Ovary (tissue), 10 donors: ENCODE measurements at places on chromosomes 5 and 9.

DNA sequence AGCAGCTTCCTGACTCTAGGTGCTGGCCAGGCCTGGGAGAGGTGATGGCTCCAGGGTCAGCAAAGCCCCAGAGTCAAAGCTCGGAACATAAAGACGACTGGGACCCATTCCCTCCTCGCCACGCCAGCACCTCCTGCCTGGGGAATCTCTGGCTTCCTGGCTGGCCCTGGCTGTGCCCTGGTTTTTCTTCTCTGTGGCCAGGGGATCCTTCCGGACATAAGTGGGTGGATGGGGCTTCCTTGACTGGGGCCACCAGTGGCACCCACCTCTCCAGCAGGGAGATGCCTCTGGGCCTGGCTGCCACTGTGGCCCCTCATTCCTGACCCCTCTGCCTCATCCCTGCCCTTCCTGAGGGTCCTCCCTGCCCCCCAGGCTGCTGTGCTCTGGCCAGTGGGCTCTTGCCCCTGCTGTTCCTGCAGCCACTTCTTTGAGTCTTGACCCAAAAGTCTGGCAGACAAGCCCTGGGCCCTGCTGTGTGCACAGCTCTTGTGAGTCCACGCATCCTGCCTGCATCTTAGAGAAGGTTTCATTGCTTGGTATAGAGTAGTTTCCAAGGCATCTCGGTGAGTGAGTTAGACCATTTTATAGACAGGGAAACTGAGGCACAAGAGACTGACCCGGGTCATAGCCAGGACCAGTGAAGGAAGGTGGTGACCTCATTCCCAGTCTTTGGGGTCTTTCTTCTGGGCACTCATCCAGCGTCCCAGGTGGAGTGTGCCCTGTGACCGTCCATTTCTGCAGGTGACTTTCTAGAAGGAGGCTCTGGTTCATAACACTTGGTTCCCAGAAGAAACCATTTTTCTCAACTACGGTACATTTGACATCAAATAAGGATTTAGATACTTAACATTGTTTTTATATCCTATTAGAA is 17.3 kb upstream of the LPCAT1 start:
- DNase-seq: no peak

DNA sequence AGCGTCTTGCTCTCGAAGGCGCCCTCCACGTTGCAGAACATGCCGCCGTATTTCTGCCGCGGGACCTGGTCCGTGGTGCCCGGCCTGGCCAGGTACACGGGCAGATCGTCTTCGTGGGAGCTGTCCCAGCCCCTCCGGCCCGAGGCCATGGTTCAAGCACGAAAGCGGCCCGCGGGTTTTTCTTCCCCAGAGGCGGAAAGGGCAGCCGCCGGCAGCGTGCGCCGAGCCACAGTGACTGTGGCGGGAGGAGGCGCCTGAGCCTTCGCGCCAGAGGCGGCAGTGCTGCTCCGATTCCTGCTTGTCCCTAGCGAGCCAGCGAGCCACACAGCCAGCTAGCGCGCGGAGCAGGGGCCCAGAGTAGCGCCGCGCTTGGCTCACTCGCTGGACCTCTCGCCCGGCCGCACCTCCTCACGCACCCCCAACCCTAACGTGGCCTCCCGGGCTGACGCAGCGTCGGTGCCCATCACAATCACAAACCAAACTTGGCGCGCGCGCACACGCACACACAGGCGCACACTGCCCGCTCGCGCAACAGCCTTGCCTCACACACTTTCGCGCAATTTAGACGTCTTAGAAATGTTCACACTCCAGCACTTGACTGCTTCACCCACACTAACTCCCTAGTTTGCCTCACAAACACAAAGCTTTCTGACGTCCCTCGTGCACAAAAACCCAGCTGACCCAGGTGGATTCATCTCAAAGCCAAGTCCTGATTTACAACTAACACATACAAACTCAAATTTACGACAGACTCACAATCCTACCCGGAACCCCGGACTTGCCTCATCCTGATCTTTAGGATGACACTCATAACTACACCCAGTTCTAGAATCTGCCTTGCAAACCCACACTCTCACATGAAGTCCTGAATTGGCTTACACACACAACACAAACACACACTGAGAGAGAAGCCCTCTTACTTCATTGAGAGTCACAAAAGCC is at the start of gene DPYSL3:
Gene DPYSL3 (minus strand): TSS at position 359 of the 942 bp plus-strand sequence. CDS start 210 bp downstream, at position 149.
- DNase-seq: peak; percentile 83

DNA sequence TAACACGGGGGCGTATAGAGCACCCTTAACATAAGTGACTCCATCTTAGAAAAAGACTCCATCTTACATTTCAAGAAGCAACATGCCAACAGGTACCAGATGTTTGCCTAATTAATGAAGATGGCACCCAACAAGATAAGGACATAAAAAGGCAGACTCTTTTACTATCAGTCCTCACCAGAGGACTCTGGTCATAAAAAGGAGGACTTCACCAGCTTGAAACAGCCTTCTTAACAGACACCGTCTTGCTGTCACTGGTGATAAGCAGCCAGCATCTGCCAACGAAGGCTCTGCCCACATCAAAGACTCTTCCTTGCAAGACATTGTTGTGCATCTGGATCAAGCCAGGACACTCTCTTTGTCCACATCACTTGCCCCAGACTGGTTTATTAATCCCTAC is 80.3 kb downstream of the S1PR3 start:
- no peak for DNase-seq

GRCh38 chr5:91469517-91470165 is 86.5 kb upstream of the ARRDC3 start:
- no peak for DNase-seq

DNA sequence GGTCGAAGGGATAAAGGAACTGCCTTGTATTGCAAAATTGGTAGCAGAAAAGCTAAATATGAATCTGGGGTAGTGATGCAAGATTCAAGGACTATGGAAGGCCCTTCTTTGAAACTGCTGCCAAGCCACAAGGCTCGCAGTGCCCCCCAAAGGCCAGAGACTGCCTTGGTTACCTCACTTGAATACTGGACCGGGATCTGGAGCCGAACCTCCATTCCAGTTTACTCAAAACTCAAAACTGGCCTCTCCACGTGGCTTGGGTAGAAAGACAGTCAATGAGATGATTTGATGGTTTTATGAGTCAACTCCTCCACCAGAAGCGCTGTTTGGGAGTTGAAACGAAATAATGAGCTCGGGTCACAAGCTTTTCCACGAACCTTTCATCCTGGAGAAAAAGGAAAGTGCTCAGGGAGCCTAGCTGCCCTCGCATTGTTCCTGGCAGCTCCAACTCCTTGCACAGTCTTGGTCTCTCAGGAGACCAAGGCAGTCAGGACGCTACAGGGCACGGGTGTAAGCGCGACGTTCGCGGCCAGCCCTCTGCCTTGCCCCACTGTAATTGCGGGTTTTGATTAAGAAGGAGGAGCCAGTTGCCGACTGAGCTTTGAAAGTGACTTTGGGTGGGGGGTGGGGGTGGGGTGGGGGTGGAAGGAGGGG is 2.8 kb downstream of the ST8SIA4 start:
- DNase-seq: no peak

- no peak for DNase-seq
Measured at GRCh38 chr5:1789834-1790471, 9.7 kb downstream of the MRPL36 start.

DNA sequence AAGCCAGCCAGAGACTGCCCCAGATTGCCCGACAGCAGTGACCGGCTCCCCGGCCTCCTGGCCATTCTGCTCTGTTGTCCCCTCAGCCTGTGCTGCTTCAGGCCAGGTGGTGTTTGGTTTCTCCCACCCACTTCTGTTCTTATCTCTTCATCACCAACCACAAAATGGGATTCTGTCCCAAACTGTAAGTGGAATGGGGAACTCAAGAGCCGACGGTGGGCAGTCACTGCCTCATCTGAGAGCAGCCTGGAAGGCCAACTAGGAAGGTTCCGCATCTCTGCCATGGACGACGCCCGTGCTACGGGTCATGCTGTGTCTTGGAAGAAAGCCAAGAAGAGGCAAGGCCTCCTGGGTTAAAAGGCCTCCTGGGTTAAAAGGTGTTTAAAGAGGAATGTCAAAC is 219.0 kb upstream of the PIK3R1 start:
- no peak for DNase-seq

DNA sequence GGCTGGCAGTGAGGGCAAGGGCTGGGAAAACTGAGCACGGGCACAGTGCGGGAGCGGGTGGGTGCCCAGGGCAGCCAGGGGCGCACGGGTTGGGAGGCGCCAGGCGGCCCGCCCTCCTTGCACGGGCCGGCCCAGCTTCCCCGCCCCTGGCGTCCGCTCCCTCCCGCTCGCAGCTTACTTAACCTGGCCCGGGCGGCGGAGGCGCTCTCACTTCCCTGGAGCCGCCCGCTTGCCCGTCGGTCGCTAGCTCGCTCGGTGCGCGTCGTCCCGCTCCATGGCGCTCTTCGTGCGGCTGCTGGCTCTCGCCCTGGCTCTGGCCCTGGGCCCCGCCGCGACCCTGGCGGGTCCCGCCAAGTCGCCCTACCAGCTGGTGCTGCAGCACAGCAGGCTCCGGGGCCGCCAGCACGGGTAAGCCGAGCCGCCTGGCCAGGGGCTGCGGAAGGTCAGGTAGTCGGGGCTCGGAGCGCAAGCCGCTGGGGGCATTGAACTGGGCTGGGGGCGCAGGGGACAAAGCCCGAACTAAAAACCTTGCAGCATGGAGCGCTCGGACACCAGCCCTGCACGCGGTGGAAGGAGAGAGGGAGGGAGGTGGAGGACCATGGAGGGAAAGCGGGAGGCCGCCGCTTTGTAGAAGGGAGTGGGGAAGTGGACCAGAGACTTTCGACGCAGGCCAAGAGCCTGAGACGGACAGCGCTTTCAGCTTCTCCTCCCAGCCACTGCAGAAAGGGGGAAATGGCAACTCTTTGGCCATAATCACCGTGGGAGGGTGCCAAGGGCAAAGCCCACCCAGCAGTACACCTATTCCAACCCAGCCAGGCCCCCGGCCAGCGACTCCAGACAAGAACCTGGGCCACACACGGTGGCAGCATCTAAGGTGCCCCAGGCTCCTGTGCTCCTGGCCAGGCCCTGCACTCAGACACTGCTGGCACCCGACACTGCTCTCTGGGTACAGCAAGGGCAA is at the start of gene TGFBI:
Gene TGFBI (plus strand): TSS at position 207 of the 961 bp plus-strand sequence. CDS start 68 bp downstream, at position 275.
- DNase-seq: peak; percentile 64

DNA sequence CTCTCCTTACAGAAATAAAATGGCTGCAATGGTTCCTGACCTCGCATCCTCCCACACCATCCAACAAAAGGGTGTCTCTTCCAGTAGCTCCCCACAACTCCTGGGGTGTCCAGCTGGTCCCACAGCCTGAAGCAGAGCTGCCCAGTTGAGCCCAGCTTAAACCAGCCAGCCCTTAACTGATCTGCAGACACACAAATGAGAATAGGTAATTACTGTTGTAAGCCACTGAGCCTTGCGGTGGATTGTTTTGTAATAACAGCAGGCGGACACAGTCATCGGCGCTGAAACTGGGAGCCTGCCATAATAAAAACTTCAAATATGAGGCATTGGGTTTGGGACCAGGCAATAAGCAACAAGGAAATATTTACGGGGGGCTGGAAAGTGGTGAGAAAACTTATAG is 10.4 kb upstream of the ZBTB43 start:
- no peak for DNase-seq

DNA sequence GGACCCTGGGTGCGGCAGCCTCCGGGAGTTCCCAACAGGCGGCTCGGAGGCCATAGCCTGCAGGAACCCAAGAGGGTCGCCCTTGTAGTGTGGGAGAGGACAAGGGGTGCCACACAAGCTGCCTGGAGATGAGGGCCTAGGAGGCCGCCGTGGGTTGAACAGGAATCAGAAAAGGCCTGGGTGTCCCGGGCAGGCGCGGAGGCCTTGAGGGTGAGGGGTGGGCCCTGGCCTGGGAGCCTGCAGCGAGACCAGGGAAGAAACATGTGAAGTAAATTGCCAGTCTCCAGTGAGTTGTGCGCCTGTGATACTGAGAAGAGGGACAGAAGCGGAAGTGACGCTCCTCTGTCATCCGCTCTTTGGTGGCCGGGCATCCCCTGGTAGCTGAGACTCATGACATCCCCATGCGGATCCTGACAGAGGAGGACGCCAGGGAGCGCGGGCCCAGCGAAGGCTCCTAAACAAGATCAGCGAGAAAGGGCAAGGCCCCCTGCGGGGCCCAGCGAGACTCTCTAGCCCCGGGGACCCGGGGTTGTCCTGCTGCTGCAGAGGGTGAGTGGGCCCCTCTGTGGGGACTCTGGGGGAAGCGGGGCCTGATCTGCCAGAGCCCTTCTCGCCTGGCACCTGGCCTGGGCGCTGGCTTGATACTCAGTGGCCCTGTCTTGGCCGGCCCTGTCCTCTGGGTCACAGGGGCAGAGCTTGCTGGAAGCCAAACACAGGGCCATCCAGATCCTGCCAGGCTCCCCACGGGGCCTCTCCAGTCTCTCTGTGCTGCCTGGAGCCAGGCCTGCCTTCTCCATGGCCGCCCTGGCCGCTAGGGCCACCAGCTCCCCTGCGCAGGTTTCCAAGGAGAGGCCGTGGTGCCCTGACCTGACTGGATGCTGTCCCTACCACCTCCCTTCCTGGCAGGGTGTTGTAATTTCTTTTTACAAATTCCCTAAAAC is 788.4 kb downstream of the TLE4 start:
- no peak for DNase-seq

GRCh38 chr5:171541341-171541776 is 121.9 kb downstream of the FGF18 start:
- DNase-seq: no peak

- DNase-seq: no peak
Measured at GRCh38 chr9:87704342-87704741, 21.6 kb upstream of the CTSL start.

- no peak for DNase-seq
Measured at GRCh38 chr5:79093762-79094161, 17.8 kb upstream of the BHMT start.

DNA sequence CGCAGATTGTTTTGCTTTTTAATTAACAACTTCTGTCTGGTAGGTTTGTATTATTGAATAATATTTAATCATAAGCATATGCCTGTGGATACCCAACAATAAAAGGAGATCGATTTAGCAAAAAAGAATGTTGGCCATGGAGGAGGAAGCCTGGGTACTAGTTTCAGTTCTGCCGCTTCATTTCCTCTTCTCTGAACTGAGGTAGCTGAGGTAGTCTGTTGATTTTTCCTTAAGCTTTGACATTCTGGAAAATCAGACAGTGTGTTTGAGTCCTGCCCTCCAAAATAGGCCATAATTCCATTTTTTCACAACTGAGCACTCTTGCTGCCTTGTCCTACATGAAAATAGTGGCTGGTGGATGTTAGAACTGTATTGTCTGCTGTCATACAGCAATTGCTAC is 6.0 kb upstream of the GPR21 start:
- DNase-seq: no peak

DNA sequence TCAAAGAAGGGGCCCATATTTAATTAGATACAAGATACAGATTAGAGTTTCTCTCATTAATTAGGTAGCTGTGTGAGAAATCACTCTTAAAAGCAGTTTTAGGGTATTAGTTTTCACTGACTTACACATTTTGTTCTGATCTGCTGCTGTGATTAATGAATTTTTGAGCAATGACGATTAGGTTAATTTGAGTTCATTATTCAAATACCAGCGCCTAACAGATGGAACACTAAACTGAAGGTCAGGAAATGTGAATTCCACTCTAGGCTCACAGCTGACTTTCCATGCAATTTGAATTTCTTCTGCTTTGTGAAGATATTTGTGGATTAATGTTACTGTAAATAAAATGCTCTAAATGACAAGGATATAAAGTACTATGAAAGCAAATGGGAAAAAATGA is 380.6 kb downstream of the ADGRV1 start:
- DNase-seq: no peak

- DNase-seq: no peak
Measured at GRCh38 chr5:55146080-55146479, 13.9 kb upstream of the GPX8 start.

GRCh38 chr5:175809531-175810121 is 61.8 kb upstream of the CPLX2 start:
- no peak for DNase-seq

- DNase-seq: no peak
Measured at GRCh38 chr9:34962546-34962945, 4.5 kb downstream of the PHF24 start.

GRCh38 chr5:12204761-12205160 is 300.5 kb upstream of the CTNND2 start:
- no peak for DNase-seq
